DMS 273 treated with DMSO at 0.1 percent for 48 hours (cell line): ENCODE measurements at places on chromosomes 16 and 17.
A peak's percentile ranks its signal among the peaks of the same experiment; 100 is the strongest.

GRCh38 chr16:63188086-63188771, 1152.0 kb upstream of the CDH8 start:
- DNase-seq, result no peak

DNA sequence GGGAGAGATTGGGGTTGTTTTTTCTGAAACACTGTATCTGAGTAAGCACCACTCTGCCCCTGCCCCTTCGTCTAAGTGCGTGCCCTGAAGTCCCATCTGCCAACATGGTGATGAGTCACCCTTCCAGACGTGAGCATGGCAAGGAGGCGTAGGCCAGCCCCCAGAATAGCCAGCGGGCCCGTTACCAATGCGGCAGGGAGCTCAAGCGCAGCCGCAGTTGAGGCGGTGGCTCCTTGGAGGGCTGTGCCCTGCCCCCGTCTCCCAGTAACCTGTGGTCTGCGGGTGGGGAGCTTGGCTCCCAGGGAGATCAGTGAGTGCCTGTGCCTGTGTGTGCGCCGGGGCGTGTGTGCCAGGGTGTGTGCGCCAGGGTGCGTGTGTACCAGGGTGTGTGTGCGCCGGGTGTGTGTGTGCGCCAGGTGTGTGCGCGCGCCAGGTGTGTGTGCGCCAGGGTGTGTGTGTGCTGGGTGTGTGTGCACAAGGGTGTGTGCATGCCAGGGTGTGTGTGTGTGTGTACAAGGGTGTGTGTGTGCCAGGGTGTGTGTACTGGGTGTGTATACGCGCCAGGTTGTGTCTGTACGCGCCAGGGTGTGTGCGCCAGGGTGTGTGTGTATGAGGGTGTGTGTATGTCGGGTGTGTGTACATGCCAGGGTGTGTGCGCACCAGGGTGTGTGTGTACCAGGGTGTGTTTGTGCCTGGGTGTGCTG, 98.6 kb upstream of the CHMP6 start:
- DNase-seq, result peak; percentile 53

DNA sequence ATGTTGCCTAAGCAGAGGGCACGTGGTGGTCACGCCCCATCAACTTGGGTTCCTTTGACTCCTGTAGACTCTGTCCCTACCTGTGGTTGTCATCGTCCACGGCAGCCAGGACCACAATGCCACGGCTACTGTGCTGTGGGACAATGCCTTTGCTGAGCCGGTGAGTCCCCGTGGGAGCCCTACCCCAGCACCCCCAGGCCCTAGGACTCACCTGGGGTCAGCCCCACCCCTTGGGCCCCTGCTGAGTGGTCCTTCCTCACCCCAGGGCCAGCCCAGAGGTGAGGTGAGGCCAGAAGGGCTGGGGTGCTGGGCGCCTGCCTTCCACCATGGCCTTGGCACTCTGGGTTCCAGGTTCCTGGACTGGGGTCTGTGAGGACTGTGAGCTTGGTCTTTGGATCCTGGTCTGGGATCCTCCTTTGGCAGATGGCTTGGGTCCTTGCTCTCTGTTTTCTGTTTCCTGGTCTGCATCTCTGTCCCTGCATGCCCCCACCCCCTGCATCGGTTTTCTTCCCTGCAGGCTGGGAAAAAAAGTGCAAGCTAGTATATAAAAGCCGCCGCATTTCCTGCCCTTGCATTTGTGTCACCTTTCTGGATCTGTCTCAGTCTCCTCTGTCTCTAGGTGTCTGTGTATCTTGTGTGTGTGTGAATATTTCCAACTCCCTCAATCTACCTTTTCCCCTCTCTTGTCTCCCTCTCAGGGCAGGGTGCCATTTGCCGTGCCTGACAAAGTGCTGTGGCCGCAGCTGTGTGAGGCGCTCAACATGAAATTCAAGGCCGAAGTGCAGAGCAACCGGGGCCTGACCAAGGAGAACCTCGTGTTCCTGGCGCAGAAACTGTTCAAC, 17.5 kb downstream of the STAT5A start:
- DNase-seq, result no peak

DNA sequence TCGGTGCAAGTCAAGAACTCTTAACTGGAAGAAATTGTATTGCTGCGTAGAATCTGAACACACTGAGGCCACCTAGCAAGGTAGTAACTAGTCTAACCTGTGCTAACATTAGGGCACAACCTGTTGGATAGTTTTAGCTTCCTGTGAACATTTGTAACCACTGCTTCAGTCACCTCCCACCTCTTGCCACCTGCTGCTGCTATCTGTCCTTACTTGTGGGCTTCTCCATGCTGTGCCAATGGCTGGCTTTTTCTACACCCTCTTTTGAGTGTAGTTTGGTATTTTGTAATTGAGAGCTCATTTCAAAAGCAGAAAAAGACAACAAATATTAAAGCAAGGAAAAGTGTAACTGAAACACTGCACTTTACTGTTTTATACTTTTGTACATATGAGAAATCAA, 7.7 kb upstream of the RASL10B start:
- DNase-seq, result no peak

- no peak for DNase-seq
Observed at GRCh38 chr17:75231071-75231470, 25.6 kb downstream of the NUP85 start.

DNA sequence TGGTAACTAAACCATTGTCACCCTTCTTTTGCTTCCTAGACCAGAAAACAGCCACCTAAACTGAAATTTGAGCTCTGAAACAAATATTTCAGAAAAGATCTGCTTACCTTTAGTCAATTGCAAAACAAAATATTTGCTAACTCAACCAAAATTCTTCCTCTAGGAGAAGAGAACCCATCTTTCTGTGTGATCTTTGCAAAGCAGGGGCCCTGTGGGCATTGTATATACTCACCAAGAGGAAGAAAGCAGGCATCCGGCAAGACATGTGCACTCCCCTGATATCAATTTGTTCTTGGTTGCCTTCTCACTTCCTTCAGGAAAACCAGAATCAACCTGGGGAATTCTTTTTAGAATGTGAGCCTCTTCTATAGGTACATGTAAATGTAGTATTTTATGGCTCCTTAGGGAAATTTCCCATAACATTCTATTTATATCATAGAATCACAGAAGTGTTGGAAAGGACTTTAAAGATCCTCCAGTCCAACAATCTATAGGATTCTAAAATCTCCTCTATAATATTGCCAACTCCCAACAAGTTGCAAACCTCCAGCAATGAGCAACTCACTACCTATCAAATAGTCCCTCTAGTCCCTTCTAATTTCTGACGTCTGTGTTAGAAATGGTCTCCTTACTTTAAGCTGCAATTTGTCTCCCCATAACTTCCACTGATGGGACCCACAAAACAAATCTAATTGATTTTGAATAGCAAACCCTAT, 966 bp downstream of the SLFN14 start:
- DNase-seq, result no peak

GRCh38 chr17:33986566-33986965, 268.5 kb upstream of the CCL2 start:
- no peak for DNase-seq

- DNase-seq, result no peak
Observed at GRCh38 chr16:73505577-73505976, 457.6 kb upstream of the ZFHX3 start.

DNA sequence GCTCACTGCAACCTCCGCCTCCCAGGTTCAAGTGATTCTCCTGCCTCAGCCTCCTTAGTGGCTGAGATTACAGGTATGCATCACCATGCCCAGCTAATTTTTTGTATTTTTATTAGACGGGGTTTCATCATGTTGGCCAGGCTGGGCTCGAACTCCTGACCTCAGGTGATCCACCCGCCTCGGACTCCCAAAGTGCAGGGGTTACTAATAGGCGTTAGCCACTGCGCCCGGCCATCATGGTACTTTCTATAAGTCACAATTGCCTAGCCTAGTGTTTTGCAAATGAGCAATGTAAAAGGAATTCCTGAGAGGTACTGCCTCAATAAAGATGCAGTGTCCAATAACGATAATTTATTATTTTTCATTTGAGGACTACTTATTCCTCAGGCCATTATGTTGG, 13.9 kb upstream of the PSMC3IP start:
- DNase-seq, result no peak

DNA sequence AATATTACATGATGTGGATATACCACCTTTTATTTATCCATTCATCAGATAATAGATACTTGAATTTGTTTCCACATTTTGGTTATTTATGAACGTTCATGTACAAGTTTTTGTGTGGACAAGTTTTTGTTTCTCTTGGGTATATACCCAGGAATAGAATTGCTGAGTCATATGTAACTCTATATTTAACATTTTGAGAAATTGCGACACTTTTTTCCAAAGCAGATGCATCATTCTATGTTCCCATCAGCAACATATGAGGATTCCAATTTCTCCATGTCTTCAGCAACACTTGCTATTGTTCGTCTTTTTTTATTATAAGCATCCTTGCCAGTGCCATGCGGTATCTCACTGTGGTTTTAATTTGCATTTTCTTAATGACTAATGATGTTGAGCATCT, 93.9 kb downstream of the GSG1L start:
- DNase-seq, result no peak

DNA sequence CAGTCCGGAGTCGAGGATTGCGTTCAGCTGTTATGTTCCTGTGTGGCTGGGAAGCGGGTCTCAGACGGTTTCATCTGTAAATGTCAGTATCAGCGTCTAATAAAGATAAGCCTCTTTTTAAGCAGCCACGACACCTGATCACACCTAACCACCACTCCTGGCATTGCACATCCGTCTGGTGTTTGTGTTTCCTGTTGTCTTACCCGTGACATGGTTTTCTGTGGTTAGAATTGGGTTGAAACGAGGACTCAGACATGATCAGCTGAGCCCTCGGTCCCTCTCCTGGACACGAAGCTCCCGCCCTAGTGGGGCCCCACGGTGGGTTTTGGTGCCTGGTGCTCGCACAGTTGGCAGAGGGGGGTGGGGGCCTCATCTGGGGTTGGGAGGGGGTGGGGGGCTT, 18.3 kb downstream of the CPNE7 start:
- no peak for DNase-seq

DNA sequence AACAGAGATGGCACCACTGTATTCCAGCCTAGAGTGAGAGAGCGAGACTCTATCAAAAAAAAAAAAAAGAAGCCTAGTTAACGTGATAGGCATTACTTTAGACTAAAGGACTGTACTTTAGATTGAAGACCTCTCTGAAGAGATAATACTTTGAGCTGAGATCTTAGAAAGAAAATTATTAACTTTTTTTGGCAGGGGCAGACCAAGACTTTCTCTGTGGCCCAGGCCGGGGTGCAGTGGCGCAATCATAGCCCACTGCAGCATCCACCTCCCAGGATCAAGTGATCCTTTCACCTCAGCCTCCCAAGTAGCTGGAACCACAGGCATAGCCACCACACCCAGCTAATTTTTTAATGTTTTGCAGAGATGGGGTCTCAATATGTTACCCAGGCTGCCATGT, 75.7 kb upstream of the TNRC6A start:
- no peak for DNase-seq

DNA sequence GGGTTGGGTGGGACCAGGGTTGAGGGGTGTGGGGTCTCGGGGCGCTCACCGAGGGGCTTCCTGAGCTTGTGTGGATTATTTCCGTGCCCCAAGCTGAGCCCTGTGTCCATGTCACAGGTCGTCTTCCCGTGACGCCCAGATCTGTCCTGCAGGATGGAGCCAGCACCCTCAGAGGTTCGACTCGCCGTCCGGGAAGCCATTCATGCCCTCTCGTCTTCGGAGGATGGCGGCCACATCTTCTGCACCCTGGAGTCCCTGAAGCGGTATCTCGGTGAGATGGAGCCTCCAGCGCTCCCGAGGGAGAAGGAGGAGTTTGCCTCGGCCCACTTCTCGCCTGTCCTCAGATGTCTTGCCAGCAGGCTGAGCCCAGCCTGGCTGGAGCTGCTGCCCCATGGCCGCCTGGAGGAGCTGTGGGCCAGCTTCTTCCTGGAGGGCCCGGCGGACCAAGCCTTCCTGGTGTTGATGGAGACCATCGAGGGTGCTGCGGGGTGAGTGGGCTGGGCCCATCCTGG, 1.0 kb downstream of the TELO2 start:
- DNase-seq, result no peak

- DNase-seq, result no peak
Observed at GRCh38 chr16:78005881-78006280, 16.5 kb upstream of the CLEC3A start.

DNA sequence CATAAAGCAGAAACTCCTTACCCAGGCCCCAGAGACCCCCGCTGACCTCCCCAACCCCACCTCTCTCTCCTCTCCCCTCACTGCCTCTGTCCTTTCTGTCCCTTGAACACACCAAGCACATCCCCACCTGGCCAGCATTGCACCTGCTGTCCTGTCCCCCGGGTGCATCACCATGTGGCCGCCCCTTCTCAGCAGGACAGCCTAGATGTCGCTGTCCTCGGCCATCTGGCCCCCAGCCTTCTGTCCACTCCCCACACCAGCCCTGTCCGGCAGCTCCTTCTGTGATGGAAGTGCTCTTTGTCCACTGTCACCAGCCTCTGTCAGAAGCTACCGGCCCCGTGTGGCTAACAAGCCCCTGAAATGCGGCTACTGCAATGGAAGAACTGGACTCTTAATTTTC, 12.3 kb upstream of the MPRIP start:
- no peak for DNase-seq

- no peak for DNase-seq
Observed at GRCh38 chr17:49700960-49701359, 6.8 kb downstream of the SLC35B1 start.

DNA sequence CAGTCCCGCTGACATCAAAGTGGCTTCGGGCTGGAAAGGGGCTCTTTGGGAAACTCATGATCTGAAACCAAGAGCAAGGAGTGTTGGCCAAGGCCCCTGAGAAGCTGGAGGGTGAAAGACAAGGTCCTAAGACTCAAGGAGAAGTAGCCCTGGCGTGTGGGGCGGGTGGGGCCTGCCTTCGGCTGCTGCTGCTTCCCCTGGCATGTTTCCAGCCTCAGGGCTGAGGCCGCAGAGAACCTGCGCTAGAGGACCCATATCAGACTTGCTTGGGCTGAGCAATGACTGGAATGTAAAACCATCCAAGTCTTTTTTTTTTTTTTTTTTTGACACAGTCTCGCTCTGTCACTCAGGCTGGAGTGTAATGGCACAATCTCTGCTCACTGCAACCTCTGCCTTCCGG, 67.5 kb upstream of the GCSH start:
- no peak for DNase-seq

DNA sequence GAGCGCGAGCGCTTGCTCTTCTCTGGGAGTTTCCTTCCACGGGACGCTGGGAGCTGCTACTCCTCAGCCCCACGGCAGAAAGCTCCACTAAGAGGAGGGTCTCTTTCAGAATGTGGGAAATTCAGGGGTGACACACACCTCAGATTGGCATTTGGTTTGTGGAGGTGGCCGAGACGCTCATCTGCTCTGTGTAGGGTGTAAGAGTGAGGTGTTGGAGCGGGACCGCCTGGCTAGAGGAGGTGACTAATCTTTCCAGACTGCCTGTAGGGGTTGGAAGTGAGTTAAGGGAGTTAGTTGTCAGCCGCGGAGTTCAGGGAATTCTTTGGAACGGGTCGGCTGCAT, 735 bp downstream of the PSMD11 start:
- DNase-seq, result no peak

- DNase-seq, result no peak
Observed at GRCh38 chr16:82728901-82729300, 102.1 kb downstream of the CDH13 start.

- DNase-seq, result peak; percentile 67
Observed at GRCh38 chr17:62911114-62911513, 54.9 kb upstream of the TANC2 start.

DNA sequence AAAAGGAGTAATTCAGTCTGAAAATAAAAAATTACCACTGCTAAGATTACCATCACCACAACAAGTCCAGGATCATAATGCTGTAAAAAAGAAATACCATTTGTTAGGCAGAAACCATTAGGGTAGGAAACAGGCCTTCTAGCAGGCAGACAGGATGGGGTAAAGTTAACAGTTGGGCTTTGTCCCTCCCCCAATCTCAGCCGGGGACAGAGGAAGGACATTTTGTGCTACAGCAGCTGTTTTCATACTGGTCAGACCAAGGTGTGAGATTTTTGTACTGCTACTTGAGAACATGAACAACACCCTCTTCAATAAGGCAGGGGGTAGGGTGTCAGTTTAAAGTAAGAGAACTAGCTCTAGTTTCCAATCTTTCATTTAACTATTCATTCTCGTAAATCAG, 49.2 kb upstream of the ITGA2B start:
- no peak for DNase-seq
